CD4-positive, alpha-beta T cell treated with Interferon alpha-2 for 1 hour (primary cell): ENCODE measurements at places on chromosomes 2 and 18.

DNA sequence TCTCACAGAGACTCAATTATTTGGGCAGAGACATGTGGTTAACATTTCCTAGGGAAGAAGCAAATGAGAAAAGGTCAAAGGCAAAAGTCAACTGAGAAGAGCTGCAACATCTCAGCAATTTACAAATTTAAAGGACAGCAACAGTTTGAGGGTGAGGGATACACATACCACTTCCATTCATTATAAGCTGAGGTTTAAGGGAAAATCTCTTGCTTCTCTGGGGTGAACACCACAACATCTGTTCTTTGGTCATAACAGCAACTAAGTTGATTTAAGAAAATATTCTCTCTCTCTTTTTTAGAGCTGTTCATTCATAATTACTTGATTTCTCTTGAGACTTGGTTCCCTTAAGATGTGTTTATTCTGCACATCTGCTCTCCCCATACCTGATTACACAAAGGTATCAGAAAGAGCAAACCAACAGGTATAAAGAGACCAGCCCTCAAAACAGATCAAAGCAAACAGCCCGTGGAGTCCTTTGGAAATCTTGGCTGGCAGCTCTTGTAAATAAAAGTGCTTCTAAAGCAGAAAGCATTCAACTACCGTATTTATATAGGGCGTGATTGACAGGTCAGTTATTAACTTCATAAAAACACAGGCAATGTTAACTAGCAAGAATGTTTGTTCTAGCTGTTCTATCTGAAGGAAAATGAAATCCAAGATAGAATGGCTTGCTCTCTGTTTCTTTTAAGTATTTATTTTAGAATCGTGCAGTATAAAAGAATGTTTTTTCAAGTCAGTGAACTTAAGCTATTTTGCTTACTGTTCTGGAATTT is 132.8 kb downstream of the THADA start:
- DNase-seq: no peak

GRCh38 chr2:107992069-107992468 is 5.7 kb downstream of the SLC5A7 start:
- DNase-seq: no peak

GRCh38 chr18:34631093-34631966 is 78.8 kb upstream of the DTNA start:
- no peak for DNase-seq

GRCh38 chr2:111208639-111209038 is 87.9 kb downstream of the BCL2L11 start:
- no peak for DNase-seq

DNA sequence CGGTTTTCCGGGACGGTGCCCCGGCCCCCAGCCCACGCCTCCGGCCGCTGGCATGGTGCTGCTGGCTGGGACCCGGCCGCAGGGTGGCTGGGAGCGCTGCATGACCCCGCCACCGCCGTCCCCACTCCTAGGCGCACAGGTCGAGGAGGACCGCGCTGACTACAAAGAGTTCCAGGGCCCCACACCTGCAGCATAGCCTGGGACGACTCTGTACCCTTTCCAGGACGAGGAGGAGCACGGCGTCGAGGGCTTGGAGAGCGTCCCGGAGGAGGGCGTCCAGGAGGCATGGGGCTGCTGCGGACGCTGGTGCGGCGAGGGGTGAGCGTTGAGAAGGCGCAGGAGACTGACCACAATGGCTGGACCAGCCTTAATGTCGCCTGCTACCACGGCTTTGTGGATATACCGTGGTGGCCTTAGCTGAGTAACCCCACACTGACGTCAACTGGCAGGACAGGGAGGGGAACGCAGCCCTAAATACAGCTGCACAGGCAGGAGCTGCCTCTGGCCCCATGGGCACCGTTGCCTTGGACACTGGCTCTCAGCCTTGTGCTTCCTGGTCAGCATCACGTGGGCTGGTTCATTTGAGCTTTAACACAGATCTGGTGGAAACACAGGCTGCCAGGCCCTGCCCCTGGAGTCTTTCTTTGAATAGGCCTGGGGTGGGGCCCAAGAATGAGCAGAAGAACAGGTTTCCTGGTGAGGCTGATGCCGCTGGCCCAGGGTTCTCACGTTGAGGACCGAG is 40.9 kb upstream of the TRIM43B start:
- no peak for DNase-seq

- DNase-seq: no peak
Measured at GRCh38 chr2:50613161-50613560, 418.8 kb downstream of the NRXN1 start.

DNA sequence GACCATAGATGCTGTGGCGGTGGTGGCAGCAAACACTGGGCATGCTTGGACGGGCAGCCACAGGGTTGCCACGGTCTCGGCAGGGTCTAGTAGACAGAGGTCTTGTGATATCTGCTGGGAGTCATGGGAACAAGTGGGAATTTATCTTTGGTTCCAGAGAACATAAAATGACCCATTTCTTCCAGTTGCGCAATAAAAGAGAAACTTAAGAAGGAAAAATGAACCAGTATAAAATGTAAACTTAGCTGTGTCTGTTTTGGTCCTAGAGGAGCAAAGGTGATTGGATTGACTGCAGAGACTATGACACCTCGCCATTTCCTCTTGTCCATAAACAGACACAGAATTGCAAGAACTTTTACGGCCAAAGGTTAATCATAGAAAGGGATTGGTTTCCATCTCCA is 132.6 kb upstream of the RBBP8 start:
- DNase-seq: no peak

DNA sequence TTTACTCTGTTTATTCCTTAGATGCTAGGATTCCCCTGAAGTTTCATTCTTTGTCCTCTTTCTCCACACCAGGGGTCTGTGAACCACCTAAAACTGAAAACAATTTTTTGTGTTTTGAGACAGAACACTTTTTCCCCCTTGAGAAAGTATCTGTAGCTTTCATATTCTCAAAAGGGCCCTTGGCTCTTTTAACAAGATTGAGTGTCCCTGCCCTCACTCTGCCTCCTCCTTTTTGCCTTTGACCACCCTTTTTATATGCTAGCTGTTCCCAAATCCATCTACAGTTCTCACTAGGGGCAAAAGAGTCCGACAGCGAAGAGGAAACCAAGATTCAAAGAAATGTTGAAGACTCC is 883 bp upstream of the EHBP1 start:
- DNase-seq: no peak

DNA sequence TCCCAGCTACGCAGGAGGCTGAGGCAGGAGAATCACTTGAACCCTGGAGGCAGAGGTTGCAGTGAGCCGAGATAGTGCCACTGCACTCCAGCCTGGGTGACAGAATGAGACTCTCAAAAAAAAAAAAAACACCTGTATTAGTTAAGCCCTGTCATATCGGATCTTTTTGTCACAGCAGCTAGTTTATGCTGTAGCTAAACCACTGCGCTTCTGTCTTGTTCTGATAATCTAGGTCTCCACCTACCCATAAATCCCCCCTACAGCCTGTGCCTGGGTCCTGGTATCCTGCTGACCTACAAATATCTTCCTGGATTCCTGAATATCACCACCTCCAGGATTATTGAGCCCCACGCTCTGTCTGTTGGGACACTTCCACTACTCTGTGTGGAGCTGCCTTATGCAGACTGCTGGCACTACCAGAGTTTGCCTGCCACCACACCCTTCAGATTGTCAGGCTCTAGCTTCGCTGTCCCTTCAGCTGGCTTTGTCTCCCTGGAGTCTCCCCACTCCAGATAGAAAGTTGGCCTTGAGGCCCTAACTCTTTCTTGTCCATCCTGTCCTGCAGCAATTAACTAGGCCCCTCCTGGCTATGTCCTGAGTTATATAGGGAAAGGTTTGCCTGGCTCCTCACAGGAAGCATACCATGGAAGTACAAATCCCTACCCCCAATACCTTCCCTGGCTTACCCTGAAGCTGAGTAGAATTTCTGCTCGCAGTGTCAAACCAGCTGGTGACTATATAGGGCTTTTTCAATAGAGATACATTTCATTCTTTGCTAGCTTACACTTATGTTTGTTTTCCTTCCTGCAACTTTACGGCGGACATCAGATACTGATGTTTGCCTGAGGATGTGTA is 136.0 kb upstream of the SERTAD2 start:
- no peak for DNase-seq

DNA sequence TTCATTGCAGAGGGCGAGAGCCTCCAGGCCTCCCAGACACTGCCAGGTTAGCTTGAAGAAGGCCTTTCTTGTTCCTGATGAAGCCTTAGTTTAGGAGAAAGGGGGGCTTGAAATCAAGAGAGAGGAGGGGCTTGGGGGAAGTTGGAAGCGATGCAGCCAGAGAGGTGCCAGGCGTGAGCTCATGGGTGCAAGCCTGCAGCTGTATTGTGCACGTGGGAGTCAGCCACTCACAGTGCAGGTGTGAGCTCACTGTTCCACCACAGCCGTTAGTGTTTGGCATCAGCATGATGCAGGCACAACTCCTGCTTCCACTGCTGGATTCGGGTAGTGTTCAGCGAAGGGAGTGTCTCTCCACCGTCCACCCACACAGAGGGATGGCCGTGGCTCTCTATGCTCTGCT is 68.4 kb upstream of the ALPP start:
- DNase-seq: no peak

DNA sequence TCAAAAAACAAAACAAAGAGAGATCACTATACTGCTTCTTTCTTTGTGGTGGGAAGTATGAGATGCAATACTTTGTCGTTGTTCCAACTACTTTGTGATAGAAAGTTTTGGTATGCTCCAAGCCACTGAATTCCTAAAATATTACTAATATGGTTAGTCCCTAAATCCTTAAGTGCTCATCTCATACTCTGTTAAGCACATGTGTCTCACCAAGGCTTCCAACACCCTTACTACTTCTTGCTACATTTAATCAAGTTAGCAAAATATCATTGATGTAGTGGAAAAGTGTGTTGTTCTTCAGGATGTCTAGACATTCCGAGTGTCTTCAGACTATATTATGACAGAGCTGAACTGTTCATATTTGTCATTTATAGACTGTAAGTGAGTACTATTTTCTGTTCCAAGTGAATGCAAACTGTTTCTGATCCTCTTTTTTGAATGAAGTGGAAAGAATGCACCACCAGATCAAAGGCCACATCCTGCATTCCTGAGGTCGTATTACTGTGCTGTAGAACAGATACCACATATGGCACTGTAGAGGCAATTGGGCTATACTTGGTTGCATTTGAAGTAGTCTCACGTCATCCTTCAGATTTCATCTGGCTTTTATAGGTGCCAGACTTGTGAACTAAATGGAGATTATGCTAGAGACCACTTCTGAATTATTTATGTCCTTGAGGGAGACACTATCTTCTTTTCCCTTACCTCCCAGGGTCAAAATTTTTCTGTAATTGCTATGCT is 298.4 kb upstream of the ZNF521 start:
- DNase-seq: no peak

GRCh38 chr2:42556315-42556890 is 12.0 kb upstream of the MTA3 start:
- DNase-seq: no peak

GRCh38 chr18:42719221-42719620 is 396.3 kb downstream of the RIT2 start:
- no peak for DNase-seq

DNA sequence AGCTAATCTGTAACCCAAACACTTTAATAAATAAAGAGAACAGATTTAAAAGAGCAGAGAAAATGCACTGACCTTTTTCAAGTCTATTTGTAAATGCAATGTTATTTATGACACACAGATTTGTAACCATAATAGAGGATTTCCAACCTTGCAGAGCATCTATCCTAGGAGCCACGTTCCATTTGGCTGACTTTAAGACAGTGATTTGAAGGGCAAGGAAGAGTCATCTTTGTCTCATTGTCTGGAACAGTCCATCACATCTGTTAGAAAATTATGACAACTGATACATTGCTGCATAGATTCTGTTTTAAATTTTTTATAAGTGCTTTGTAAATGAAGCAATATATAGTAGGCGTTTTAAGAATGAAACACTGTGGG is 90.8 kb upstream of the L3MBTL4 start:
- no peak for DNase-seq

- DNase-seq: no peak
Measured at GRCh38 chr2:216056739-216057138, 24.9 kb downstream of the PECR start.

- DNase-seq: peak; percentile 63
Measured at GRCh38 chr18:3012136-3013023, 564 bp downstream of the LPIN2 start.

GRCh38 chr2:30784682-30785081 is 22.6 kb downstream of the CAPN13 start:
- no peak for DNase-seq

DNA sequence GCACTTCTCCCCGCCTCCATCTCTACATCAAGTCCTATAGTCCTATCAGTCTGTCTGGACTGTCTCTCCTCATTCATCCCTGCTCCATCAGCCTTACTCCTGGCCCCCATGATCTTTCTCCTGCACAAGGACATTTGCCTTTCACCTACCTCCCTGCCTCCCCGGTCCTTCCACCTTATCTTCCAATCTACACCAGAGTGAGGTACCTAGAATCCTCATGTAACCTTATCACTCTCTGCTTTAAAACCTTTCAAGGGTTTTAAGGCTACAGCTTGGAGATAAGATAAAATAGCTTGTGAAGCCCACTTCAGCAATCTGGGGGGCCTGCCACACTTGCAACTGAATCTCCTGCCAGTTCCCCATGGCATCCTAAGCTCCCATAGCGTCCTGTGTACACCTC is 12.8 kb downstream of the CDC42EP3 start:
- no peak for DNase-seq

GRCh38 chr2:131577812-131578211 is 50.1 kb downstream of the CCDC74A start:
- no peak for DNase-seq

DNA sequence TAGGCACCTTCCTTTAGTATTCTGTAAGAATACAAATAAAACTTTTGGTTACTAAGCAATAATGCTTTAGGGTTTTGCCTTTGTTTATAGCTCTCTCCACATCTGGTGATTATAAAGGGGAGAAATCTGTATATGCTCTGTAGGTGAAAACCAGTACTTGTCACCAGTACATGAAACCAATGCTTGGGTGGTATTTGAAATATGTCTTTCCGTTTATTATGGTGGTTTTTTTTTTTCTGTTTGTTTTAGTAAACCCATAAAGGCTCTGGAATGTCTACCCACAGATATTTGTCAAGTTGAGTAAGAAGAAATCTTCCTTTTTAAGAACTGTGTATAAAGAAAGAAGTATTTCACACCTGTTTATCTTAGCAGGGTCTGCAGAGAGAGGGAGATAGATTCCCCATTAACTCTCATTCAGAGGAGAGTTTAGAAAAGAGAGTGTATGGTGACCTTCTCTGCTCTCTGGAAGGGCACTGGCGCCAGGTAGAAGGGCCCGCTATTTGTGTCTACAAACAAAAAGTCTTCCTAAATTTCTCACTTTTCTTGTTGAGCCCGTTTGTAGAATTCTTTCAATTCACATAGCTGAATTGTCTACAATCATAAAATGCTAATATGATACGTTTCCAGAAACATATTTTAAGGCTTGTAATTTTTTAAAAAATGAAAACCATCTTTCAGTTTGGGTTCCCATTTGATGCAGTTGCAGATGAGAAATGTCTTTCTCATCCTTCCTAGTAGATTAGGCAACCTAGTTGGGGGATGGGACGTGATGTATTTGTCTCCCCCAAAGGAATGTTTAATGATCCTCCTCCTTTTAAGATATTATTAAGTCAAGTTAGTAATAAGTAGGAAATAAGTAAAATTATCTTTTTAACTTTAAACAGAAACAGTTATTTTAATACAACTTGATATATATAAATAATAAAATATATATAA is 33.9 kb downstream of the MAP3K20 start:
- no peak for DNase-seq

GRCh38 chr2:195413422-195413821 is 243.6 kb upstream of the SLC39A10 start:
- DNase-seq: no peak

GRCh38 chr2:171293661-171294060 is 133.0 kb upstream of the TLK1 start:
- no peak for DNase-seq
